ENCODE measurements at places on chromosomes 5 and 9. TPM values are rescaled to one million over a fixed set of nuclear protein-coding genes. Genes with fewer than 3 reads are reported as not detected.

The NEUROG1 gene
- total RNA-seq: not detected

GRCh38 chr9:77981332-77981731 is 50.3 kb downstream of the GNAQ start:
- DNase-seq: no peak

GRCh38 chr9:87490225-87490624 is 7.4 kb upstream of the DAPK1 start:
- no peak for DNase-seq

DNA sequence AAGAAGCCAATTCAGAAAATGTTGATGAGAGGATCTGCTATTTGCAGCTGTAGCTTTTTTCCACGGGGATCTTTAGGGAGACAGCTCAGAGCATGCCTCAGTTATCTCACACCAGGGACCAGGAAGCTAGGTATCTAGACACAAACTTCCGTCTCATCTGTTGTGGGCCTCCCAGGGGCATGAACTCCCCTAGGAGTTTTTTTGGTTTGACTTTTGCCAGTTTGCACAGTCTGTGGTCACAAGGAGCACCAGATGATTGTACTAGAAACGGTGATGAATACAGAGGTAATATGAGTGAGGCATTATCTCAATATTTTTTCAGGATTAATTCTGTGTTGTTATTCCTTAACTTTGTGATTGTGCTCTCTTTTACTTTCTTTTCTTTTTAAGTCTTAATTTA is 533.2 kb upstream of the SEMA6A start:
- DNase-seq: no peak

GRCh38 chr5:136425921-136426320 is 60.6 kb upstream of the TRPC7 start:
- DNase-seq: no peak

The GFI1B gene
- not detected for total RNA-seq

GRCh38 chr9:96655198-96655851 is at the start of gene PRXL2C:
PRXL2C (minus strand) TSS chr9:96655317; CDS start chr9:96655281, 36 bp downstream.
- DNase-seq: peak; percentile 69

All from breast epithelium (tissue), 4 donors.